ENCODE measurements at places on chromosomes 5 and 9. TPM values are rescaled to one million over a fixed set of nuclear protein-coding genes. Genes with fewer than 3 reads are reported as not detected.
A peak's percentile ranks its signal among the peaks of the same experiment; 100 is the strongest.

DNA sequence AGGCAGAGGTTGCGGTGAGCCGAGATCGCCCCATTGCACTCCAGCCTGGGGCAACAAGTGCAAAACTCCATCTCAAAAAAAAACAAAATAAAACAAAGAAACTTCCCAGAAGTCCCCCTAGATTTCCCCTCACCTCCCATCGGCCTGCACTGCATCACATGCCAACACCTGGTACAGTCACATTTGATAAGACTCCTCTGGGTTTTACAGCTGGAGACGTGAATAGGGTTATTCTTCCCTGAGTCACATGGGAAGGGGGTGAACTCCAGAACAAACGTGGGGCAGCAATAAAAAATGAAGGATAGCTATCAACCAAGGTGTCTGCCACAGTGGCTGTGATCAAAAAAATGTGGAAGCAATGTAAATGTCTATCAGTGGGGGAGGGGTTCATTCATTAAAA is 26.0 kb downstream of the SPRY4 start:
- peak overlapping the region; percentile 19 for H3K4me3 ChIP-seq
- H3K27ac ChIP-seq: no peak overlapping the region
- peaks cover 3% of the 10 kb centered on the region for H3K36me3 ChIP-seq
- H3K27me3 ChIP-seq: peaks cover 10% of the 10 kb centered on the region

- H3K4me1 ChIP-seq: peaks cover 41% of the 10 kb centered on the region
- H3K36me3 ChIP-seq: peaks cover 7% of the 10 kb centered on the region
- DNase-seq: no peak
Observed at GRCh38 chr5:59035681-59036080, 452.8 kb downstream of the RAB3C start.

- no peaks in the 10 kb centered on the region for H3K27me3 ChIP-seq
- no peak overlapping the region for H3K27ac ChIP-seq
- H3K4me1 ChIP-seq: peaks cover 10% of the 10 kb centered on the region
- no peak for DNase-seq
- no peaks in the 10 kb centered on the region for H3K36me3 ChIP-seq
Observed at GRCh38 chr9:122835313-122835731, 6.9 kb upstream of the PDCL start.

Gene PAEP
- total RNA-seq: not detected

Gene FAT2
- total RNA-seq: not detected

Gene ZNF474
- 0.57 TPM for total RNA-seq

Gene ZFP37
- 0.65 TPM for total RNA-seq

- no peak overlapping the region for H3K27ac ChIP-seq
- no peaks in the 10 kb centered on the region for H3K27me3 ChIP-seq
- H3K4me1 ChIP-seq: no peaks in the 10 kb centered on the region
- no peak for DNase-seq
- no peaks in the 10 kb centered on the region for H3K36me3 ChIP-seq
Observed at GRCh38 chr5:121325930-121326329, 525.8 kb upstream of the FTMT start.

- peaks cover 2% of the 10 kb centered on the region for H3K36me3 ChIP-seq
- H3K4me3 ChIP-seq: no peak overlapping the region
- no peak for DNase-seq
- H3K4me1 ChIP-seq: peaks cover 2% of the 10 kb centered on the region
Observed at GRCh38 chr9:113957821-113958341, 81.8 kb downstream of the ZNF618 start.

DNA sequence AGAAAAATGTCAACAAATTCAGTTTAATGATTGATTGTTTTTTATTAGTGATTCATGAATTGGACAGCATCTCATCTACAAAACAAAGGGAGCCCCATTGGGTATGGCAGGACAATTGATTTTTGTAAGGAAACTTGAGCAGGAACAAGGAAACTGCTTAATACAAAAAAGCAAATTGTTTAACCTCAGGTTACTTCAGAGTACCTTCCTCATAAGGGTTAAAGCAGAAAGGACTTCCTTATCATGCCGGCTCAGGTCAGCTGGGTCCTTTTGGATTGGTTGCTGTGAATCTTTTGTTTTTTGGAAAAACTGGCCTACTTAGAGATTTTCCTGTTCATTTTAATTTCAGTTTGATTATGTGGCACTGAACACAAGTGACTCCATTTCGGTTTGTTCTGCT is 211.8 kb downstream of the ARRDC3 start:
- H3K36me3 ChIP-seq: no peaks in the 10 kb centered on the region
- no peak overlapping the region for H3K4me3 ChIP-seq
- DNase-seq: no peak
- H3K4me1 ChIP-seq: no peaks in the 10 kb centered on the region
- H3K27me3 ChIP-seq: peaks cover 9% of the 10 kb centered on the region
- no peak overlapping the region for H3K27ac ChIP-seq

Gene NR4A3
- 48.2 TPM for total RNA-seq

Gene SEPTIN8
- 8.0 TPM for total RNA-seq

DNA sequence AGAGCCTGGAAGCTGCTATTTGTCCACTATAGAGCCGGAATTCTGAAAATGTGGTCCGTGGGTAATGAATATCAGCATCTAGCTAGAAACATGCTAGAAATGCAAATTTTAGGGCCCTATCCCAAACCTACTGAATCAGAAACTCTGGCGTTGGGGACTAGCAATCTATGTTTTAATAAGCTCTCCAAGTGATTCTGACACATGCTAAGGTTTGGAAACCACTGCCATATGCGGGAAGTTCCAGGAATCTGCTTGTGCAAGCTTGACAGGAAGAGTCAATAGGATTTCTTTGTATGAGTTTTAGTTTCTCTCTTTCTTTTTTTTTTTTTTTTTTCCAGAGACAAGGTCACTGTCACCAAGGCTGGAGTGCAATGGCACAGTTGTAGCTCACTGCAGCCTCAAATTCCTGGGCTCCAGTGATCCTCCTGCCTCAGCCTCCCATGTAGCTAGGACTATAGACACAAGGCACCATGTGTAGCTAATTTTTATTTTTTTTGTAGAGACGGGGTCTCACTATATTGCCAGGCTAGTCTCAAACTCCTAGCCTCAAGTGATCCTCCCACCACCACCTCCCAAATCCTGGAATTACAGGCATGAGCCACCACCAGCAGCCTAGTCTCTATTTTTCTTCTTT is 26.4 kb upstream of the CARNMT1 start:
- no peak overlapping the region for H3K4me3 ChIP-seq
- no peaks in the 10 kb centered on the region for H3K27me3 ChIP-seq
- no peaks in the 10 kb centered on the region for H3K36me3 ChIP-seq
- no peak for DNase-seq
- no peaks in the 10 kb centered on the region for H3K4me1 ChIP-seq
- H3K27ac ChIP-seq: no peak overlapping the region

DNA sequence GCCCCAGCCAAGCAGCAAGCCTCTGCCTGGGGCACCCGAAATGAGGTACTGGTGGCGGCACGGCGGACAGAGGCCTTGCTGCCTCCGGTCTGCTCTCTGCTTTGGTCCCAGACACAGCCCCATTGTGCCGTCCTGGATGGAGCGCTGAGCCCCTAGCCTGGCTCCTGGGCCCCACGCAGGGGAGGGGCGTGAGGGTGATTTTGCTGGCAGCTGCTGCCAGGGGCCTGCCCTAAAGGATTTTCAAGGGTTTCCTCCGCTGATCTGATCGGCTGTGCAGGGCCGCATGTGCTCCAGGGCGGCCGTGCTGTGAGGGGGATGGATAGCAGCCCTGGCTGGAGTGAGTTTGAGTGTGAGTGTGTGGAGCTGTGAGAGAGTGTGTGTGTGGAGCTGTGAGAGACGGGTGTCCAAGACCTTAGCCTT is 1.3 kb downstream of the GPSM1 start:
- no peaks in the 10 kb centered on the region for H3K36me3 ChIP-seq
- H3K27me3 ChIP-seq: no peaks in the 10 kb centered on the region

Gene SLC34A1
- 0.31 TPM for total RNA-seq

Gene PTGER4
- total RNA-seq: 339 TPM

GRCh38 chr5:81164936-81165335 is 68.2 kb upstream of the CKMT2 start:
- no peak for DNase-seq
- peak overlapping the region; percentile 59 for H3K27ac ChIP-seq
- peaks cover 13% of the 10 kb centered on the region for H3K36me3 ChIP-seq
- H3K4me1 ChIP-seq: peaks cover 19% of the 10 kb centered on the region

Gene SOWAHA
- not detected for total RNA-seq

DNA sequence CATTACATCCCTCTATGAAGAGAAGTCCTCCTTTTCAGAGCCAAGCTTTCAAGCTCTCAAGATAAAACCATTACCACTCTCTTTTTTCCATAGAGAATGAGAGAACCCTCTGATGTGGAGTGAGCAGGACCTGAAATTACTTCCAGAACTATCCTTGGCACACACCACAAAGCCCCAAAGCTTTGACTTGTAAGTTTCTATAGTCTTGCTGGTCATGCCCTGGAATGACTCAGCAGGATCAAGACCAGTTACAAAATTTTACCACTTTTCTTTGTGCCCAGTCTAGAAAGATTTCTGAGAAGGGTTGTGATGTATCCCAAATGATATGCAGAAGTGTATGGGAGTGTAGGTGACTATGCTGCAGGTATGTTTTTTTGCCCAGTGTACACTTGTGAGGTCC is 760.6 kb downstream of the TLE1 start:
- H3K4me1 ChIP-seq: no peaks in the 10 kb centered on the region
- no peaks in the 10 kb centered on the region for H3K36me3 ChIP-seq
- no peak overlapping the region for H3K27ac ChIP-seq
- DNase-seq: no peak
- H3K27me3 ChIP-seq: no peaks in the 10 kb centered on the region

DNA sequence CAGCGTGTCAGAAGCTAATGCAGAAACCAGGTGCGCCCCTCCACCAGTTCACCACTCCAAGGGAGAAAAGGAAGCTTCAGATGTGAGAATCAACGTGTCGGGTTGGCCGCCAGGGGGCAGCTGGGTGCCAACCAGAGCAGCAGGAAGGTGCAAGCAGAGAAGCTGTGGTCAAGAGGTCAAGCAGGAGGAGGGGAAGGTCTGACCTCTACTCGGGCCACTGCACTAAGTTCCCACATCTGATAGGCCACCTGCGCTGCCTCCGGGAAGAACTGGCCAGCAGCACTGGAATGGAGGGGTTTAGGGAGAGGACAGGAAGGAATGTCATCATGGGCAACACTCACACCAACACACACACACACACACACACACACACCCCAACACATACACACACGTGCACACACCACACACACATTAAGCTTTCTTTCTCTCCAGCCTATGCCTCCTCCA is 31.4 kb downstream of the ANXA6 start:
- H3K4me3 ChIP-seq: peak overlapping the region; percentile 43
- H3K27ac ChIP-seq: peak overlapping the region; percentile 95
- DNase-seq: peak; percentile 52
- H3K27me3 ChIP-seq: no peaks in the 10 kb centered on the region
- H3K4me1 ChIP-seq: peaks cover 41% of the 10 kb centered on the region

Gene GKAP1
- total RNA-seq: 5.9 TPM

DNA sequence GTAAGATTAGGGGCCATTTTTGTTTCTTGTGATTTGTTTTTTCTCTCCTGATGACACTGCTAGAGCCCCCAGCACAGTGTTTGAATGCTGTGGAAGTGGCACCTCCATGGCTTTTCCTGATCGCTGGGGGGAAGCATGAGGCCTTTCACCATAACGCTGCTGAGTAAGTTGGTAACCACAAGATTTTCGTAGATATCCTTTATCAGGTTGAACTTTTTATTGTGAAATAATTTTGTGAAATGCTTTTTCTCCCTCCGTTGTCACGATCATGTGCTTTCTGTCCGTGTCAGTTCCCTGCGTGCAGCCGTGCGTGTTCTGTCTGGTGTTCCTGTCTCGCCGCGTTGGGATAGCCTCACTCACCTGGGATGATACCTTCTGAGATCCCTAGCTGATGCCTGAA is 59.4 kb downstream of the EHMT1 start:
- H3K27me3 ChIP-seq: no peaks in the 10 kb centered on the region
- H3K27ac ChIP-seq: no peak overlapping the region
- peaks cover 5% of the 10 kb centered on the region for H3K36me3 ChIP-seq
- H3K4me1 ChIP-seq: peaks cover 27% of the 10 kb centered on the region
- DNase-seq: no peak
- H3K4me3 ChIP-seq: no peak overlapping the region

DNA sequence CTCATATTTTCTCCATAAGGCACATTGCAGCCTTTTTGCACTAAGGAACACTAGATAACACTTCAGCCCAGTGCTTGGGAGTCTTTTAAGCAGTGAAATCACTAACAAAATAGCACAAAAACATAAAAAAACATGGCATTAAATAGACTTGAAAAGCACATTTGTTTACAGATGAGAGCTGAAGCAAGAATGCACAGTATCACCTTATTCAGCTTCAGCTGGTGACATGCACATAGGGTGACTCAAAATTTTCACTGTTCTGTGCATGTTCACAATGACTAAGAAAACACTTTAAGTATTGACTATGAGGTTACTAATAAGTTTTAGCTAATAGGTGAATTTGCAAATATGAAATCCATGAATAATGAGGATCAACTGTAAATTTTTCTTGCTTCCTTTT is 293.9 kb upstream of the TARS1 start:
- DNase-seq: no peak
- H3K4me1 ChIP-seq: no peaks in the 10 kb centered on the region
- no peak overlapping the region for H3K27ac ChIP-seq

GRCh38 chr5:115968770-115969169 is 6.5 kb downstream of the LVRN start:
- no peaks in the 10 kb centered on the region for H3K4me1 ChIP-seq
- no peak overlapping the region for H3K27ac ChIP-seq
- H3K4me3 ChIP-seq: no peak overlapping the region
- H3K27me3 ChIP-seq: peaks cover 44% of the 10 kb centered on the region
- DNase-seq: no peak
- H3K36me3 ChIP-seq: no peaks in the 10 kb centered on the region

GRCh38 chr5:16524286-16524685 is 58.7 kb upstream of the ZNF622 start:
- H3K36me3 ChIP-seq: peaks cover 2% of the 10 kb centered on the region
- no peak for DNase-seq
- no peak overlapping the region for H3K27ac ChIP-seq
- peaks cover 44% of the 10 kb centered on the region for H3K4me1 ChIP-seq
- H3K4me3 ChIP-seq: no peak overlapping the region

GRCh38 chr9:74728176-74728575 is 159.5 kb downstream of the TRPM6 start:
- DNase-seq: no peak
- H3K36me3 ChIP-seq: peaks cover 2% of the 10 kb centered on the region
- peaks cover 17% of the 10 kb centered on the region for H3K27me3 ChIP-seq

Gene ANKDD1B
- total RNA-seq: 0.57 TPM

Gene TLX3
- not detected for total RNA-seq

- H3K27me3 ChIP-seq: no peaks in the 10 kb centered on the region
- no peak overlapping the region for H3K4me3 ChIP-seq
- H3K27ac ChIP-seq: peak overlapping the region; percentile 88
- H3K36me3 ChIP-seq: peaks cover 6% of the 10 kb centered on the region
- peaks cover 23% of the 10 kb centered on the region for H3K4me1 ChIP-seq
- DNase-seq: no peak
Observed at GRCh38 chr9:37148181-37148580, 27.8 kb downstream of the ZCCHC7 start.

GRCh38 chr5:67748165-67748690 is 467.3 kb upstream of the PIK3R1 start:
- no peak overlapping the region for H3K27ac ChIP-seq
- DNase-seq: no peak
- no peaks in the 10 kb centered on the region for H3K36me3 ChIP-seq
- no peaks in the 10 kb centered on the region for H3K4me1 ChIP-seq
